NCI-H446 treated with DMSO at 0.1 percent for 48 hours (cell line): ENCODE measurements at places on chromosomes 11 and 22.

GRCh38 chr22:27130906-27131305 lies 473.5 kb downstream of the MIAT start:
- DNase-seq: no peak

GRCh38 chr11:26767060-26767459 lies 45.2 kb upstream of the SLC5A12 start:
- DNase-seq: no peak

- DNase-seq: no peak
Observed at GRCh38 chr11:77813256-77813655, 7.3 kb downstream of the RSF1 start.

- no peak for DNase-seq
Observed at GRCh38 chr11:100791103-100791502, 104.0 kb downstream of the ARHGAP42 start.

DNA sequence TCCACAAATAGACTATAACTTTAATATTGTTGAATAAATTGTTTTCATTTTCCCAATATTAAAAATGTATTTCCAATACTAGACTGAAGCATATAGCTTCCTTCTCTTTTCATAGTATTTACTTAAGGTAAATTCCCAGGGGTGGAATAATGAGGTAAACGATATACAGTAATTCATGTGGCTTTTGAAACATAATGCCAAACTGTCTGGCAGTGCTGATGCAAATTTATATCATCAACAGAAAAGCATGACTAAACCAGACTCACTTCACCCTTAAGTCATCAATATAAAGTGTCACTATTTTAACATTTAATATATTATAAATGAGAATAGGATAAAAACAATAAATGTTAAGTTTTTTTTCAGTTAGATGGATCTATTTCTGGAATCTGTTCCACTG lies 13.6 kb downstream of the C2CD3 start:
- no peak for DNase-seq

DNA sequence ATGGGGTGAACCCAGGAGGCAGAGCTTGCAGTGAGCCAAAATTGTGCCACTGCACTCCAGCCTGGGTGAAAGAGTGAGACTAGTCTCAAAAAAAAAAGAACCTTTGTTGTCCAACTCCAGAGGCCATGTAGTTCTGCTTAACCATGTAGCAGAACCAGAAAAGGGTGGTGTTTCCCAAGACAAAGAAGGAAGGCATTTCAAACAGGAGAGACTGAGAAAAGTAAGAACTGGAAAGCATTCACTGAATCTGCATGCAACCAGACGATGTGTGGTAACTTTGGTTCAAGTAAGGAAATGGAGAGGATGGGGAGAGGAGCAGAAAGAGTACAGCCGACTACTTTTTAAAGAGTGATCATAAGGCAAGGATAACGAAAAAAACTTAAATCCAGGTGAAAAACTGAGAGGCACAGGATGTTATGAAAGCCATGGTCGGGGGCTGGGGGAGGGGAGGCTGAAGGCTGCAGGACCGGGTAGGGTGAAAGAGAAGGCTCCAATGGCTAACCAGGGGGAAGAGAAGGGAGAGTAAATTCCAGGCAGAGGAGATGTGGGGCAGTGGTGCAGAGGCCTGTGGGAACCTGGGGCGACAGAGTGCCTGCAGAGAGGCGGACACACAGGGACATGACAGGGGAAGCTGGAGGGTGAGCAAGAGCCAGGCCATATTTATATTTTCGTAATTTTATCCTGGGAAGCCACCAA lies 48.8 kb downstream of the MAPK1 start:
- DNase-seq: no peak

GRCh38 chr11:34433899-34434298 lies 4.8 kb upstream of the CAT start:
- DNase-seq: no peak

- DNase-seq: no peak
Observed at GRCh38 chr11:2211113-2211971, 39.7 kb upstream of the TH start.

DNA sequence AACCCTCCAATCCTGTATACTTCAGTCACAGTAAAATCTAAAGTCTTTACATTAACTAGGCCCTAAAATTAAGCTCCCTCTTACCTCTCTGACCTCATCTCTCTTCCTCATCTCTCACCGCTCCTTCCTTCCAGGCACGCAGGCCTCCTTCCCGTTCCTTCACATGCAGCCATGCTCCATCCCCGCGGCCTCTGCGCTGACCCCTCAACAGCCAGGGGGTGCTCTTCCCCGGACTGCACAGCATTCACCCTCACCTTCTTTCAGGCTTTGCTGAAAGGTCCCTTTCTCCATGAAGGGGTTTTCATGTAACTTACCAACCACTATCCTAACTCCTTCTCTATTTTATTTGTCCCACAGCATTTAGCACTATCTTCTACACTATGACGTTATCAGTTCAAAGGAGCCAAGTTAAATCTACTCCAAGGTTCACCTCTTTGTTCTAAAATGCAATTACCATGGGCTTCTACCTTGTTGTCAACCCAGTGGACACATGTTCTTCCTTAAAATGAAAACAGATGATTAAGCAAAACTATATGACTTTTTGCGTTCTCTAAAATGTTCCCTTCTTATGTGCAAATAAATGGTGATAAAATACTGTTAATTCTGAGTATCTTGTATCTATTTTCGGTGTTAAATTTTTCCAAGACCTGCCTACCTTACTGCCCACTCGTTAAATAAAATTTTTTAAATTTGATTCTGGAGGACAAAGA lies 57.8 kb upstream of the APOA1 start:
- DNase-seq: no peak

DNA sequence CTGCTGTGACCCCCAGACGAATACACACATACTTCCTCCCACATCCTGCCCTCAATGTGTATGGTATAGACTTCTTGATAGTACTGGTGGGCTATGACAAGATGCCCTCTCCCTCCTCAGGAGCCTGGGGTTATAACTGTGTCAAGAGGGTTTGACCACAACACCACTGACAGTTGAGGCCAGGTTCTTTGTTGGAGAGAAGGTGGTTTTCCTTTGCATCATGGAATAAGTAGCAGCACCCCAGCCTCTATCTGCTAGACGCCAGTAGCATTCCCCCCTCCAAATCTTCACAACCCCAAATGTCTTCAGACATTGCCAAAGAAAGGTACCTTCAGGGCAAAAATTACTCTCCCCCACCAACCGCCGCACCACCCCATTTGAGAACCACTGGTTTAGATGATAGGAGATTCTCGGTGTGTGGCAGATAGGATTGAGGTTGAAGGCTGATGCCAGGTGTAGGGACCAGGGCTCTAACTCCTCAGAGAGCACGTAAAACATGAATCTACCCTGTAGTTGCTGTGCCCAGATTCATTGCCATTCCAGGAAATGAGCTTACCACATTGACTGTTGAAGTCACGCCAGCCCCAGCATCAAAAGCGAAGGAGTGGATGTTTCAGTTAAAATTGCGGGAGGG lies 5.5 kb upstream of the MYO18B start:
- no peak for DNase-seq

- no peak for DNase-seq
Observed at GRCh38 chr11:57071829-57072228, 83.1 kb downstream of the OR5AK2 start.

- DNase-seq: no peak
Observed at GRCh38 chr11:70270877-70271648, 573 bp downstream of the PPFIA1 start.

GRCh38 chr22:37777122-37777687 lies 30.5 kb upstream of the GCAT start:
- no peak for DNase-seq

- DNase-seq: no peak
Observed at GRCh38 chr22:44939451-44939850, 70.4 kb downstream of the PHF21B start.
